ENCODE measurements at places on chromosomes 1 and 21.

DNA sequence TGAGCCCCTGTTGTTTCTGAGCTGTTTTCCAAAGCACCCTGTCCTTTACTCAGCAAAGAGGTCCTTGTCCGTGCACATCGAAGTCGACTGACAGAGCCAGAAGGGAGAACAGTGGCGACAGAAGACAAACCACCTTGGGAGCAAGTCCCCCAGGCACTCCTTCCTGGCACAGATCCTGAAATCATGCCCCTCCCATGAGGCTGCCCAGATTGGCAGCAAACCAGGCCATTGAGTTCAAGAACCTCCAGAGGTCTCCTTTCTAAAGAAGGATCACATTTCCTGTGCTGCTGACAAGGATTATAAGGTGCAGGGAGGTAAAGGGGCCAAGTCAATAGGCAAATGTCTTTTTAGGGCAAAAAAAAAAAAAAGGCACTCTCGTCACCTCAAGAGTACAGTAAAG lies 84.7 kb upstream of the HIVEP3 start:
- DNase-seq = no peak

GRCh38 chr1:19074902-19075721 lies 118.6 kb upstream of the IFFO2 start:
- DNase-seq = peak; percentile 18

DNA sequence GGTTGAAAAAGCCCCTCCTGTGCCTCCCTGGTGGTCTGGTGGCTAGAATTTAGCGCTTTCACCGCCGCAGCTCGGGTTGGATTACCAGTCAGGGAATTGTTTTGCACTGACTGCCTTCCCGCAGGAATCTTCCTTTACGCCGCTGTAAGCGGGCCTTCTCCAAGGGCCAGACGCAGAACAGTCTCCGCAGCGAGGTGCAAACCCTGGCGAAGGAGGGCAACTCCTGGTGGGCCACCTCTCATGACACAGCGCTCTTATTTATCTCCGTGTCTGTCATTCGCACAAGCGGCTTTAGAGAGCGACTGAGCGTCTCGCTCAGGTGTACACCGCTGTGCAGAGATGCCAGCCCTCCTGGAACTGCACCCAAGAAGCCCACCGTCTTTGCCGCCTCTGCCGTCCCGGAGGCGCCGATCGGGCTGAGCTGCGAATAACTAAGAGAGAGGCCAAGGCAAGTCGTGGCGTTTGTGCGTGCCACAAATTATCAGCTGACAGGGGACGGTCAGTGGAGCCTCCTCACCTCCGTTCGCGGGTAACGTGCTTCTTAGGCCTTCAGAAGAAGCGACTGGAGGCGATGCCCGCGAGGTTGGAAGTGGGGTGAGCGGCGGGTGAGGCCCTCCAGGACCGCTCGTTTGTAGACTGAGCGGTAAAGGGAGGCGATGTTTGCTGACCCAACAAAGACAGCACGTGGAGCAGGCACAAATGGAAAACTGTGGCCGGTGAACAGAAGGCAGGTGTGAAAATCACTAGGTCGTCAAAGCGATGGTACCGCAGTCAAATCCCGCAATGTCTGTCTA lies 93.5 kb downstream of the PRKAB2 start:
- no peak for DNase-seq

DNA sequence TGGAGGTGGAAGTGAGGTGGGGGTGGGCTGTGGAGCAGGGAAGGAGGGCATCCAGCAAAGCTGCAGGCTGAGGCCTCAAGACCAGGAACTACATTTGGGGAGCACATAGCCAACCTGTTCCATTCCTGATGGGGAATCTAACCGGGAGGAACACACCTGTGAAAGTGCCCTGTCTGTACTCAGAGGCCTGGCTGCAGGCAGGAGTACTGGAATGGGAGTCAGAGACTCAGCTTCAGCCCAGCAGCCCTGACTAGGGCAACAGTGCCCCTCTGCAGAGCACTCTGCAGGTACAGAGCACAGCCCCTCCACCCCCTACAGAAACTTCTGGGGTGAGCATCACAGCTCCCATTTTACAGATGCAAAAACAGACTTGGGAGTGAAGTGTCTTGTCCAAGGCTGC lies 126.4 kb downstream of the DMRTB1 start:
- DNase-seq = no peak

DNA sequence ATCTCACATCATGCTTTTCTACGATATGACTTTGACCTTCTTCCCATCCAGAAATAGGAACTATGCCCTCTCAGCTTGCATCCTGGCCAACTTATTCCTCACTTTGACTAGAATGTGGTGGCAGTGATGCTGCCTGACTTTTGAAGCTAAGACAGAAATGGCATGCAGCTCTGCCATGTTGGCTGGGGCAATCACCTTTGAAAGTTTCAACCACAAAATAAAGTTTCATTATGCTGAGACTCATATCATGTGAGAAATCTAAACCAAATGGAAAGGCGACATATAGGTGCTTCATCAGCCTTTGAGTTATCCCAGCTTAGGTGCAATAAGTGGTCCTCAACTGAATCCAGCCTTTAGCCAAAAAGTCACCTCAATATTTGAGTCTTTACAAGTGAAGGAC lies 370.0 kb upstream of the CHRM3 start:
- DNase-seq = no peak

DNA sequence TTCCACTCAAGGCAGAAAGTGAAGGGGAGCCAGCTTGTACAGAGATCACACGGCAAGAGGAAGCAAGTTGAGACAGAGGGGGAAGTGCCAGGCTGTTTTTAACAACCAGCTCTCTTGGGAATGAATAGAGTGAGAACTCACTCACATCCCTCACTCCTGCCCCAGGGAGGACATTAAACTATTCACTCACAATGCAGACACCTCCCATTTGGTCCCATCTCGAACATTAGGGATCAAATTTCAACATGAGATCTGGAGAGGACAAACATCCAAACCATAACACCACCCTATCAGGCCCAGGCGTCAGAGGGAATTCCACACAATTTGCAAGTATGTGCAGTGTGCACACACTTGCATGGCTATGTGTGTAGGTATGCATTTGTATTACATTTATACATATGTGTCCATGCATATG lies 62.7 kb downstream of the DMAP1 start:
- no peak for DNase-seq

- no peak for DNase-seq
Measured at GRCh38 chr1:9838946-9839345, 15.2 kb upstream of the CLSTN1 start.

GRCh38 chr1:230502996-230503395 lies 76.9 kb upstream of the PGBD5 start:
- DNase-seq = no peak

DNA sequence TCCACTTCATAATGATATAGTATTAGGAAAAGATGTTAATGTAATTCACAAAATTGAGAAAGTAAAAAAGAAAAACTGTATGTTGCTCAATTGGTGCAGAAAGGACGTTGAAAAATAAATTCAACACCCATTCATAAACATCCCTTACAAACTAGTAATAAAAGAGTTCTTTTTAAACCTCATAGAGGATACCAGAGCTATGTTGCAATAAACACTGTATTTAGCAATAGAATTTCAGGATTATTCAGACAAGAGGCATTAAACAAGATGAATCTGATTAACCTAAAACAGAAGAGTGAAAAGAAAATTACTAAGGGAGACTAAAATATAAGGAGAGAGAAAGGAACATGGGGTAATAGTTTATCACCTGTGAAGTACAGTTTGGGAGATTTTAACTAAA lies 154.8 kb downstream of the NTPCR start:
- DNase-seq = no peak

DNA sequence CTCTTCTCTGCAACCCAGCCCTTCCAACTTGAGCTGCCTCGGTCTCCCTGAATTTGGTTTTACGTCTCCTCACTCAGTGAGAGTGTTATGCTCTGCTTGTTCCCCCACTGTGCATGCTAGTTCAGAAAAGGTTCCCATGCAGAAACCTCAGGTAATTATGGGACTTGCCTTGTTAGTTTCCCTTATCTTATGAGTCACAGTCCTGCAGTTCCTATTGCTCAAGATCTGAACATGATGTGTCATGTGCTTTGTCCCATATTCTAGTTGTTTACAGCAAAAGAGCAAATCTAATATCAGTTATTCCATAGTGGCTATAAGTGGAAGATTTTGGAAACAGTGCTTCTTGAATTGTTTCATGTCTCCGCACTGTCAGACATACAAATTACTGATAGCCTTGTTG lies 74.4 kb downstream of the DUSP10 start:
- no peak for DNase-seq

All from substantia nigra (tissue), 51 donors.